Right renal cortex interstitium (tissue), 3 donors: ENCODE measurements at places on chromosomes 7 and 10. TPM values are rescaled to one million over a fixed set of nuclear protein-coding genes. Genes with fewer than 3 reads are reported as not detected.

Gene CPA2
- polyA plus RNA-seq = 0.46 TPM

Gene SORBS1
- polyA plus RNA-seq = 26.1 TPM

DNA sequence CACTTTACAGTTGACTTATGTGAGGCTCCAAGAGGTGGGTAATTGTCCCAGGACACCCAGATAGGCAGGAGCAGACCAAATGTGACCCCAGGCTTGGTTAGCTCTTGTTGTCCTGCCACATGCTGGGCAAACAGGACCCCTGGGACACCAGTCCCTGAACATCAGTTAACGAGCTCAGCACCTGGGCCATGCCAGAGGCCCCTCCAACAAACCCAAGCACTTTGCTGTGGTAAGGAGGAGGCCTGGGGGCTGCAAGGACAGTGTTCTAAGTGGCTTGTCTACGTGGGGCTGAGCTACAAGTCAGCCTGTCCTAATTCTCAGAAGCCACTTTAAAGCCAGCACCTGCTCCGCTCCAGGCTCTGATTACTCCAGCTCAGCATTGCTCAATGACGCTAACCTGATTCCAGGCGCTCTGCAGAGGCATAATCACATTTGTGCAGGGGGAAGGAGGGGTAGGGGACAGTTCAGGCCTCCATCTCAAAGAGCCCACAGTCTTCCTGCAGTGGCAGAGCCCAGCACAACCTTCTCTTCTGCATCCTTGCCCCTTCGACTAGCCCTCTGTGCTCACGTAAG, 57.2 kb downstream of the DDC start:
- no peak for DNase-seq

DNA sequence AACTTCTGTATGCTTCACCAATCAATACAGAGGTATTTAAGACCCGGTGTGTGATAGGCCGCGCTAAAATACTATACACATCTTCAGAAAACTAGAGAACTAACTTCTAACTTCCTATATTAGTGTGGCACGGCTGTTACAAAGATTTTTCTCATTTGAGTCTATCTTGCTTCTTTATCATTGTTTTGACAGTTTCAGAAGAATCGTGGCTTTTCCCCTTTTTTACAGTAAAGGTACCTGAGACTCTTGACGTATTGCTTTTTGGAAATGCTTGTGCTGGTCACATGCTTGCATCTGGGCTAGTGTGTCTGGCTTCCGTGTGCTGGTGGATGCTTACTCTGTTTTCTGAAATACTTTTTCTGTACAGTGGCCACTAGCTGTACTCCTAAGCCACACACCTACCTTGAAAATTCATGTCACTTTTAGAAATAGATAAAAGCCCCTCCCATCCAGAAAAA, 12.7 kb downstream of the IKZF1 start:
- no peak for DNase-seq

- no peak for DNase-seq
Measured at GRCh38 chr10:114623661-114624294, 34.3 kb downstream of the ABLIM1 start.

GRCh38 chr10:104273286-104273685, 4.3 kb downstream of the GSTO2 start:
- no peak for DNase-seq
